ENCODE measurements at places on chromosomes 2 and 18.

- DNase-seq, result no peak
These were observed 62.0 kb upstream of the WDR75 start for GRCh38 chr2:189379287-189379630.

GRCh38 chr2:202194418-202194817 is 44.0 kb downstream of the SUMO1 start:
- no peak for DNase-seq

DNA sequence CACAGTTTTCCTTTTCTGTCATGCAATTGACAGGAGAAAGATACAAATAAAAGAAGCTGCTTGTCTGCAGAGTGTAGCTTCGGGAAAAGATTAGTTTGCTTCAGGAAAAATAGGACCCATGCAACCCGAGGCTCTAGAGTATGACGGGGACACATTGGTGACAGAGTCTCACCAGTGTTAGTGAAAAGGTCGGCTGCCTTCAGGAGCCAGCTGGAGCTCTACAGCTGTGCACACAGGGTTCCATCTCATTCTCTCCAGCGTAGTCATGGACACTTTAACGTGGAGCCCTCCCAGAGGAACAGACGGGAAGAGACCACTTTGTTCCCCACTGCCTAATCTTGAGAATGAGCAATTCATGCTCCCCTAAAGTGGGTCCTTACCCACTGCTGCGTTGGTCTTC is 42.9 kb downstream of the FECH start:
- no peak for DNase-seq

DNA sequence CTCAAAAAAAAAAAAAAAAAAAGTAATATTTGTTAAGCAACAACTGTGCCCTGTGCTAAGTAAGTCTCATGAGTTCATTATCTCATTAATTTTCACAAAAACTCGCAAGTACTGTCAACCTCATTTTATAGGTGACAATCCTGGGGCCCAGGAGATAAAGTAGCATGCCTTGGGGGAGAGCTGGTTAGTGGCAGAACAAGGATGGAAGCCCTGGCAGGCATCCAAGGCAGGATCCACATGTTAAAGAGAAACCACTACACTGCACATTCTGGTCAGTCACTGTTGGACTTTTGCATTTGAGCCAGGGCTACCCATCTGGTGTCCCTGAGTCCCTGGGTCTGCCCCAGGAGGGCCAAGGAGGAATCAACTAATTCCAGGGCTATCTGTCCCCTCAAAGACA is 54.6 kb downstream of the ZFP36L2 start:
- no peak for DNase-seq

DNA sequence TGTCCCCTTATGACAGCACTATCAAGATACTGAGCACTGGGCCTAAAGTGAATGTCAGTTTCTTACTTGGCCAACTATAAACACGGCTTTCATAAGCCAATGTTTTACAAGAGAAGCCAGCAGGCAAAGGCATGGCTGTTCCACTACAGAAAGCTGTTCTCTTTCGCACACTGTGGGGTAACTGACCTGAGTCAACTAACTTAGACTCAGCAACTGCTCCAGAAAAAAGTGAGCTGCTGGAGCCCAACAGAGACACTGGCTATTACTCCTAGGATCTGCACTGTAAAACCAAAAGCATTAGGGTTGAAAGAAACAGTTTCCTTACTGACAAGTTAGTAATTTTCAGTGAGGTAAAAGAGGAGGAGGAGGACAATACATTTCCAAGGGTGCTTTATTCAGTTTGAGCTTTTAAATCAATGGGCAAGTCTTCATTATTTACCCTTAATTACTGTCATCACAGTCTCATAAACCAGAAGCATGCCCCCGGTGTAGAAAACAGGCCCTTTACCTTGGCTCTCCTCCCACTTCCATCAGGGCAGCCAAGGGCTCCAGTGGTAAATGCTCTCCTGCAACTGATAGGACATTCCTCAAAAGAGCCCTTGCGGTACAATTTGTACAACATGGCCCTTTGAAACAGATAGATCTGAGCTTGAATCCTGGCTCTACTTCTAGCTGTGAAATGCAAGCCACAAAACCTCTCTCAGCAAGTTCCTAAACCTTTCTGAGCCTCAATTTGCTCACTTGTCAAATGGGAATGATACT is 275.7 kb downstream of the PDE11A start:
- DNase-seq, result no peak

- no peak for DNase-seq
These were observed 145.6 kb upstream of the EPAS1 start for GRCh38 chr2:46151577-46151976.

DNA sequence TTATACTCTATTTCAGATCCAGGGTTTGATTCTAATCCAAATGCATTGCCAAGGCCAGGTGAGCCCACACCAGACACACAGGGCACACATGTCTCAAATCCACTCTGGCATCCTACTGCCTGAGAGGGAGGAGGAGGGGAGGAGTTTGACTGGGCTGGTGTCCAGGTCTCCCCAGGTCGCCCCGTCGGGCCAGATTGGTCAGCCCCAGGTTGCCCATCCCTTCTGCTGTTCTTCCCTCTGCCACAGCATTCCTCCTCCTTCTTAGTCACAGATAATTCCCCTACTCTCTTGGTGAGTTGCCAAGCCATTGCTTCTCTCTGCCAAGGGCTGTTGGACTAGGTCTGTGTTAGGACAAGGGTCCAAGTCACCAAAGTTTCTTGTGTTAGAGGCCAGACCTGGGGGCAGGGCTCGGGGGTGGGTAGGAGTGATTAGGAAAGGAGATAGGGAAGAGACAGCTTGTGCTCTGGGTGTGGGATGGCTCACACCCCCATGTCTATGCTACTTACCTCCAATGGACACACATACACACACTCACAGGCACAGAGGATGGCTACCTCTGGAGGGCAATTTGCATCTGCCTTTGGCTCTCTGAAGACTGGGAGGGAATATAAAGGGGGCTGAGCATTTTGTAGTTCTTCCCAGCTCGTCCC is 2.5 kb upstream of the EGR4 start:
- DNase-seq, result no peak

DNA sequence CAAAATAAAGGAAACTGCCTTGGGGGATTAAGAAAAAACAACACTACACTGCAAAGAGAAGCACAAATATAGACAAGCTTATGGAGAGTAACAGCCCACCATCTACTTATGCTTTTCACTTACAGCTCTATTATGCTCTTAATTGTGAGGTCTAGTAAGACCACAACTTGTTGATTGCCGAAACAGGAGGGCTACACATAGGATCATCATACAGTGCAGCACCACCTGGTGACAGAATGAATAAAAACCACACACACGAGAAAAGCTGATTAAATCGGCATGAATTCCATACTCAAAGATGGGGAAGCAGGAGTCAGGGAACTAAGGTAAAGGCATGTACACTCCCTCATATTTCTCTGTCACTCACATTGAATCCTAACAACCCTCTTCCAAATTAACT is 259.2 kb downstream of the IKZF2 start:
- no peak for DNase-seq

DNA sequence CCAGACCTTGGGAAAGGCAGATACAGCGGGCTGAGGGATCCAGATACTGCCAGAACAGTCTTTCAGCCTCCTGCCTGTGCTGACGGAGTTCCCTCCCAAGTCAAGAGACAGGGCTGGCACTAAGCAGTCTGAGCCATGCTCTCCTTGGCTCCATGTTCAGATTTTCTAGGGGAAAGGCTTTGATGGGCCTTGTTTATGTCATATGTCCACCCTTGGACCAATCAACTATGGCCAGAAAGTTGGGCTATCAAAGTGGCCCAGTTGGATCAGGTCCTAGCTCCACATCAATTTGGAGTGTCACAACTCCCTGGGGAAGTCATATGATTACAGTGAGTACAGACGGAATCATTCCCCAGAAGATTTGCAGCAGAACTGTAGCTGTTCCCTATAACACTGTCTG is 152.0 kb downstream of the GREB1L start:
- DNase-seq, result no peak

DNA sequence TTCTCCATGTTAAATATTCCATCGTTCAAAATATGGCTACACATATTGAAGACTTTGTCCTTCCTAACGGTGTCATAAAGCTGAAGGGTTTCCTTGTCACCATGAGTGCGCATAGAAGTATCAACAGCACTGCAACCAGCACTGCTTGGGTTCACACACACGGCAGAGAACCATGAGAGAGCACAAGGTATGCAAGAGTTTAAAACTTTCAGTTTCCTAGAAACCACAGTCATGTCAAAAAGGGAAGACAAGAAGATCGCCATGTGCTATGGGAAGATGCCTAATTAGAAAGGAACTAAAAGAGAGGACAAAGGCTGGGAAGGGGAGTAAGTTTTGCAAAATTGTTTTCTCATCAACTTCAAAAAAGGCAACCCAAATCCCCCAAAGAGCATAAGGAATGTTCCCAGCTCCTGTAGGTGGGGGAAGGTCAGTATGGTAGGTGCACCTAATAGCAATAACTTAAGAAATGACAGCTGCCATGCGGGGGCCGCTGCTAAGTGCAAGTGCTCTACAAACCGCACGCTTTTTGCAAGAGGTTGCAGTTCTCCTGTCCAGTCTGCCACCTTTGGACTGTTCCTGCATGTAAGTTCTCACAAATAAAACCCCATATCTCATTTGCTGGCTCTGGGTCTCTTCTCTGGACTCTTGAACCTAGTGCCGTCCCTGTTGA is 136.8 kb downstream of the TMEM163 start:
- no peak for DNase-seq

DNA sequence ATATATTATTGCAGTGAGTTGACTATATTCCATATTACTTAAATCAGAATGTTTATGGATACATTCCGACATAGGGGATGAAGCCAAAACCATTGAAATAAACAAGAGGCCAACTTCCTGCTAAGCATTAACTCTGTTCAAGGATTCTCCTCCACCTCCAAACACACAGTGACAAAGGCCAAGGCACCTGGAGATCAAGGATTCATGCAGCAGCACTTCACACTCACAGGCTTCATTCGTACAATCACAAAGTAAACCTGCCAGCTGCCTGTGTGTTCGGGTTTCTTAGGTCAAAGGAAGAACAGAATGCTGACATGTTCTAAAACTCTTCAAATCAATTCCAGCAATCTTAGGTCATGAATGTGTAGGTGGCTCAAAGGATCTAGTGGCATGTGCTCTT is 22.8 kb downstream of the WDFY1 start:
- DNase-seq, result no peak

DNA sequence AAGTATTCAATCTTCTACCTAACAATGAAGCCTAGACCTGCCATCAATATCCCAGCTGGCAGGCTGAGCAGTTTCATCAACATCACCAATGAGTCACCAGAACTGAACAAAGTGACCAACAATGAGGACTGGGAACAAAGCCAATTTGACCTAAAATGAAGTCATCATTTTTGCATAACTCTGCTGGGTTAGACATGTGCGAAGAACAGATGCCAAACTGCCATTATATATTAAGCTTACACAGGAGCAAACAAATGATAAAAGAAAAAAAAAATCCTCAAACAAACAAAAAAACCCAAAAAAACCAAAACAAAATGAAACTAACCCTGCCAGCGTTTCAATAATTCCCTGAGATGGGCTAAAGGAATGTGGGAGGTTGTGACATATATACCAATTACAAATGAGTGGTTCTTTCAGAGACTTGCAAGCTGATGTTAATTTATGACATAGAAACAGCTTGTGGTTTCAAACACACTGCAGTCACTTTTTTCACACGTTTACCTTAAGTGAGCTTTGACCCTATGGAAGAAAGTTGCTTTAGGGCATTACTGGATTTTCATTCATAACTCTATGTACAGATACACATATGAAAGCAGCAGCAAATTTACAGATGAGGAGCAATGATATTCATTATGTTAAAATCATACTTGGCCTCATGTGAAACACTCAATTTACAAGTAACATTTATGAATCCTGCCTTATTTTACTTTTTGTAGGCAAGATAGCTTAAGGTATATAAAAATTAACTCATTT is 56.9 kb upstream of the CCDC141 start:
- DNase-seq, result no peak

DNA sequence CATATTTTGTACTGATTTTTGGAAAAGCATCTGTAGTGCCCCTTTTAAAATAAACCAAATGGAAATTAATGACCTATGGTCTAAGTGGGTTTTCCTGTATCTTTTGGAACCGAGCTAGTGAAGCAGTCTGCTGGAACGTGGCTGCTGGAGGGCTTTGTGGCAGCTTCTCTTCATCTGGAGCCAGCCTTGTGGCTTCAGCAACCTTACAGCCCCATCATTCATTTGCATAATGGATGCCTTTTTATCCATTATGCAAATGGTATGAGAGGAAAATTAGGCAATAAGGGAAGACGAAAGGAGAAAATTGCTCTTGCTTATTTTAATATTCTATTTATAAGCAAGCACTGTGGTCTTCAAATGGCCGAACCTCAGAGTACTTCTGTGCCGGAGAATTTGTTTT is 421.0 kb downstream of the PARD3B start:
- no peak for DNase-seq

GRCh38 chr18:11105463-11105862 is 43.9 kb downstream of the PIEZO2 start:
- DNase-seq, result no peak

- no peak for DNase-seq
These were observed 175.7 kb upstream of the HAAO start for GRCh38 chr2:42967959-42968674.

GRCh38 chr18:10899481-10899880 is 249.9 kb downstream of the PIEZO2 start:
- no peak for DNase-seq

DNA sequence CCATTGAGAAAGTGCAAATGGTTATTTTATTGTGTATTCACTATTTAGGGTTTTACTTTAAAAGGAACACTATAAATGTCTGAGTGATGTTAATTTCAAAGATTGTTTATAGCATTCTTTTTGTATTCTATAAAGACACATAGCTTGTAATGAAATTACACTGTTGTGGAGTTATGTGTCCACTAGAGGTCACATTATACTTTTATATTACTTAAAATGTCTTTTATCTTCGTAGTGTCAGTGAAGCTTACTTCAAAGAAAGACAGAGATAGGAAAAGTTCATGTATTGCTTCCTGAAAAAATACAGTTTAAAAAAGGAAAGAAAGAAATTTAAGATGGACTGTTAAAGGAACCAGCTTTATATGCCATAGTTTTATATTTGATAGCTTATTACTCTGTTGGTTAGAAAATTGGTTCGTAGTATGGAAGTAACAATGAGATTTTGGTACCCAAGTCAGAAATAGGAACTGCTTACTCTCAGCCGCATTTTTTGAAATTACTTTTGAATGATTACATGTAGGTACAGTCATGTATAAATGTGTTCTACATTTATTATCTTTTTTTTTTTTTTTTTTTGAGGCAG is 20.5 kb downstream of the APLF start:
- DNase-seq, result no peak

Data from GM18507 (cell line).